ENCODE measurements at places on chromosomes 4 and X.

GRCh38 chr4:102172341-102172740 is 172.9 kb downstream of the SLC39A8 start:
- no peak for DNase-seq

- no peak for DNase-seq
Observed at GRCh38 chrX:102129473-102129872, 4.0 kb downstream of the TCEAL2 start.

DNA sequence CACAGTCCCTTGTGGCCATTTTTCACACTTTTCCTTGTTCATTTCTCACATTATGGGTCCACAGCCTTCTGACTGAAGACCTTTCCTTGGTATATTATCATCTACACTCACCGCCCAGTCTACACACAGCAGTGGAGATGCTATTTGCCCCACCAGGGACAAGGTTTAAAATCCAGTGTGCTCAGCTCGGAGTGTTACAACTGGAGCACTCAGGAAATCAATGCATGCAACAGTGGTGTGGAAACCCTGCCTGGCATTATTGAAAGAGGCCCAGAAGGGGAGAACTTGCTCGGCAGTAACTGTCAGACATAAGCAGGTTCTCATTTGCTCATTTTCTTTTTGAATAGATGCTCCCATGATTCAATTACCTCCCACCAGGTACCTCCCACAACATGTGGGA is 340.9 kb downstream of the DHRSX start:
- no peak for DNase-seq

GRCh38 chrX:29215251-29215650 is 628.0 kb downstream of the IL1RAPL1 start:
- DNase-seq, result no peak

GRCh38 chr4:4717692-4718091 is 141.8 kb upstream of the MSX1 start:
- DNase-seq, result no peak

- no peak for DNase-seq
Observed at GRCh38 chrX:49760290-49760890, 64.6 kb upstream of the PAGE1 start.

DNA sequence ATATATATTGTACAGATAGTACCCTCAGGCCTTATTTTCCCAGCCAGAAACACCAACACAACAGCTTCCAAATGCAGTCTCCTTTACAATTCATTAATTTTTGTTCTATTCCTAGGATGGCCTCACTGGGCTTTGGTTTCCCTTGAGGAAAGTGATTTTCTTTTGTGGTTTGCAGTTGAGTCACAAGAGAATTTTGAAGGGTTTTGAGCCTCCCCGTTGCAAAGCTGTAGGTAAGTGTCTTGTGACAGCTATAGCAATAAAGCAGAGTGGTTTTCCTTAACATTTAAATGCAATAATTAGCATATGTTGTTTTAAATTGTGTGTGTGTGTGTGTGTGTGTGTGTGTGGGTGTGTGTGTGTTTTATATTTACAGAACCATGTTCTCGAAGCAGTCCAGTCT is 54.1 kb upstream of the WDR17 start:
- DNase-seq, result no peak

- DNase-seq, result no peak
Observed at GRCh38 chr4:173656898-173657297, 126.9 kb upstream of the HAND2 start.

- no peak for DNase-seq
Observed at GRCh38 chr4:159564615-159565014, 461.7 kb downstream of the RAPGEF2 start.

- no peak for DNase-seq
Observed at GRCh38 chrX:12021698-12022097, 116.6 kb upstream of the FRMPD4 start.

- DNase-seq, result no peak
Observed at GRCh38 chr4:24007860-24008261, 118.0 kb upstream of the PPARGC1A start.

GRCh38 chrX:2325076-2325784 is 175.5 kb downstream of the DHRSX start:
- no peak for DNase-seq

DNA sequence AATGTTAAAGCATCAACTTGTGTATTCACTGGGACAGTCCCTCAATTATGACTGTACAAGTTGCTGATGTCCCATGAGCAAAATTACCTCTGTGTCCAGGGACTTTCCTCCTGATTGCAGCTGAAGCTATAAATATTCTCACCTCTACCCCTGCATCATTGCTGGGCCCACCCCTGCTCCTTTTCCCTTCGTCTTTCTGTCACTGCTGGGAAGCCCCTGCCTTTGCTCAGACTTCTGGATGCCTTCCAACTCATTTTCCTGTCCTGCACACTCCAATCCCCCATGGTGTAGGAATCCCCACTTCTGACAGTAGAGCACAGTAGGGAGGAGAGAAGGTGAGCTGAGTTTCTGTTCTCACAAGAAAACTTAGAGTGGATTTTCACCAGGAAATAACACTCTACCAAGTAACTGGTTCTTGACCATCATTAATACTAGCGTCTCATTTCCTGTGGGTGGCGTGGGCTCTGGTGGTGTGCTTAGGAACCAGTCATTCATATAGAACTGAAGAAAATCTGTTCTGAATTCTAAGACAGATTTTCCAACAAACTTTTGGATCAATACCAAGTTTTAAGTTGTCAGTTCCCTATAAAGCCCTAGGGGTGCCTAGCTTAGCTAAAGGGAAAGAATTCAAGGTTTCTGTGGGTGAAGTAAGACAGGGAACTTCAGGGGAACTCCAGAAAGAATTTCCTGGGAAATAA is 136.2 kb upstream of the MED14 start:
- DNase-seq, result no peak

DNA sequence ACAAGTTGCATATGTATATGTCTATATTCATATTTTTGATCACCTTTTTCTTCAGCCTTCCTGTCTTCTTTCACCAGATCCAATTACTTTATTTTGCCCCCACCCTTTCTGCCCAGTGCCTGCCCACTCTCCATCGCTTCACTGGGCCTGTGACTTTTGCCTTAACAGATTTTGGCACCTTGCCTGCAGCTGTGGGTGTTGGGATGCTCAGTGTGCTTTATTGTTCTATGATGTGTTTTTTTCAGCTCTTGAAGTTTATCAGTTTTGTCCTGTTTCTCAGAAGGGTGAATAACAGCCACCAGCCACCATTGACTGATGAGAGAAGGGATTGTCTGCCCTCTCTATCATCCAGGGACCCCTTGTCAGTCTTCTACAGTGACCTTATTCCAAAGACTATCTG is 77.2 kb upstream of the GALNT7 start:
- DNase-seq, result no peak

DNA sequence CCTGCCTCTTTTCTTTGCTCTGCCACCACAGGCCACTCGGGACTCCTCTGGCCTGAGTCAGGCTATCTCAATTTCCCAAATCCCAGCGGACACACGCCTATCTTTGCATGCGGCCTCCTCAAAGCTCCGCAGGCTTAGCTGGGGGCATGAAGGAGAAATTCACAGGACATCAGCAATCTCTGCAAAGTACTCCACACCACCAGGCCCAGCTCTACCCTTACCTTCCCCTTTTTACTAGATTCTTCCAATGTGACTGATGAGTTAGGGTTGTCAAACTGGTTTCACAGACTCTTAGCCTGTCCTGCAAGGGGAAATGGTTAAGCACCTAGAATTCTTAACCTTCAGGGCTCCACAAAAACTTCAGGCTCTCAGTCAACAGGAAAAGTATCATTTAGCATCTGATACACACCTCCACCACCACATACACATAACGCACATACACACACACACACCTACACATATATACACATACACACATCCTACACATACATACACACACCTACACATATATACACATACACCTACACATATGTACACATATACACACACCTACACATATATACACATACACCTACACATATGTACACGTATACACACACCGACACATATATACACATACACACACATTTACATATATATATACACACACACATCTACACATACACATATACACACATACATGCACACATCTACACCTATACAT is 349.1 kb downstream of the ANK2 start:
- no peak for DNase-seq

GRCh38 chr4:26993539-26993938 is 132.9 kb downstream of the STIM2 start:
- DNase-seq, result no peak

- DNase-seq, result no peak
Observed at GRCh38 chrX:10033375-10034007, 66.3 kb downstream of the CLDN34 start.

GRCh38 chr4:46656071-46656470 is 253.0 kb downstream of the COX7B2 start:
- DNase-seq, result no peak

DNA sequence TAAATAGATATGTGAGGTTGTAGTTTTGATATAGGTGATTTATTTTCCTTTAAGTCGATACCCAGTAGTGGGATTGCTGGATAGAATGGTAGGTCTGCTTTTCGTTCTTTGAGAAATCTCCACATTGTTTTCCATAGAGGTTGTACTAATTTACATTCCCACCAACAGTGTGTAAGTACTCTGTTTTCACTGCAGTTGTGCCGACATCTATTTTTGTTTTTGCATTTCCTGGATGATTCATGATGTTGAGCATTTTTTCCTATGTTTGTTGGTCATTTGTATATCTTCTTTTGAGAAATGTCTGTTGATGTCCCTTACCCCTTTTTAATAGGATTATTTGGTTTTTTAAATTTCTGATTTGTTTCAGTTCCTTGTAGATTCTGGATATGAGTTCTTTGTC is 120.7 kb downstream of the NAA11 start:
- DNase-seq, result no peak

DNA sequence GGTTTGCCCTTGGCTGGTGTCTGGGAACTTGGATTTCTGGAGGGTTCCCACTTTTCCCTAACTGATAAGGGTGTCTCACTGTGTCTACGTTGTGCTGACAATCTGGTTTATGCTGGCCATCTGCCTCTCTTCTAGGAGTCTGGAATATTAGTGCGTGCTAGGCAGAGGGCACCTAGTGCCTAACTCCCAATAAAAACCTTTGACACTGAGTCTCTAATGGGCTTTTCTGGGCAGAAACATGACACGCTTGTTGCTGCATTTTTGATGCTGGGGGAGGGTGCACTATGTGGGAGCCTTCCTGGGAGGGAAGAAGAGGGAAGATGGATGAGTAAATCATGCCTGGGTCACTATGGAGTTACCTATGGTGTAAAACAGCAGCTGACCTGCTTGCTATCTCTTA is 16.3 kb upstream of the ZNF41 start:
- no peak for DNase-seq

DNA sequence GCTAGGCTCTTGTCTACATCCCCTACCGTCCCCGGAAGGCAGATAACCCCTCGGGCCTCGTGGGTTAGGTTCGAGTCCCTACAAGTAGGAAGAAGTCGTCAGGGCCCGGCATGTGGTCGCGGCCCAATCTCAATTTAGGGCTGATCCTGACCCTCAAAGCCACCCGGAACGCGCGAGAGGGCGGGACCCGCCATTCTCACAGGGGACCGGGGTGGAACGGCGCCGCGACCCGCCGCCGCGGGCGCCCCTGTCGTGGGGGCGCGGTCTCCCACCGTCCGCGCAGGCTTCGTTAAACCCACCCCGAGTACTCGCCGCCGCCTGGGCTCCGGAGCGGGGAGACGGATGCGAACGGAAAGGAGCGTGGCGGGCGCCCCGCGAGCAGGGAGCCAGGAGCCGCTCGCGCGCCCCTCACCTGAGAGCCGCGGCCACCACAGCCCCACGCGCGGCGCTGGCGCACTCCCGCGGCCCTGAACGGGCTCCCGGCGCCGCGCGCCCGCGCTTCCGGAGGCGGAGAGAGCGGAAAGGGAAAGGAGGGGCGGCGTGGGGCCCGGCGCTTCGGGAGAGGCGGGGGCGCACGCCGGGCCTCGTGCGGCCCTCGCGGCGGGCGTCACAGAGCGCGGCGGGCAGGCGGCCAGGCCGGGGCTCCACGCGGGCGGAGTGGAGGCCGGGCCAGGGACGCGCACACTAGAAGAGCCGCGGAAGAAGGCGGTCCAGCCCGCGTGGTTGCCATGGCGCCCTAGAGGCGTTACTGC is at the start of gene CFAP97:
Gene CFAP97 (minus strand): TSS at position 515 of the 752 bp plus-strand sequence. CDS start 12,804 bp downstream, outside the sequence.
- DNase-seq, result peak; percentile 80

DNA sequence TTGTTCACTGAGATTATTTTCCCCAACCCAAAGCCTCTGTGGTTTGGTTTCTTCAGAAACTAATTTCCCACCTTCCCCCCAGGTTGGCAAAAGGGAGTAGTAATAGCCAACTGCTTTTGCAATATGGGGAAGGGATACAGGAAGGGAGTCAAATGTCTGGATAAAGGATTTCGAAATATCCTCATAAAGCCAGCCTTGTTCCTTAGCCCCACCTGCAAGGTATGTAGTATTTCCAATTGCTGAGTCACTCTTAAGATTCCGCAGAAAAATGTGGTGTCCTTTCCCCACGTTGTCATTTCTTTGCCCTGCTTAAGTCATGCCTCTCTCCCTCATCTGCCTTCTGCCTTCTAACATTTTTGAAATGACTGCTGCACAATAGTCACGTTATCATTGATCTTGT is 138.8 kb upstream of the DCAF8L1 start:
- no peak for DNase-seq

GRCh38 chr4:3655485-3655884 is 110.7 kb upstream of the ADRA2C start:
- DNase-seq, result no peak

- DNase-seq, result no peak
Observed at GRCh38 chr4:101501421-101501820, 154.1 kb upstream of the PPP3CA start.

DNA sequence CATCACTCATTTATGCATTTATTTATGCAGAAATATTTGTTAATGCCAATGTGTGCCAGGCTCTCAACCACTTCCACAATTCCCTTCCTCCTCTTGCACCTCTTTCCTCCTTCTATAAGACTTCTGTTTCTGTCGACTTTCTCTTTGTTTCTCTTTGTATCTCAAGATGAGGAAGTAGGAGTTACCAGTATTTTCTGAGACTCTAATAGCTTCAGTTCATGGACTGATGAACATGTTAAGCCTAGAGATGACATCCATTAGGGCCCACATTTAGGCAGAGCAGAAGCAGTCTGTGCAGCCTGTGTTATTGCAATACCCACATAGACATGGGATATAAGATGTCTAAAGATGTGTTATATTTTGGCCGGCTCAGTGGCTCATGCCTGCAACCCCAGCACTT is 241.8 kb upstream of the SMIM31 start:
- DNase-seq, result no peak

- no peak for DNase-seq
Observed at GRCh38 chr4:37927434-37927833, 32.8 kb upstream of the PTTG2 start.

GRCh38 chrX:152926279-152926678 is 28.4 kb downstream of the ZNF185 start:
- DNase-seq, result peak; percentile 17

GRCh38 chr4:791898-792625 is 33.9 kb downstream of the CPLX1 start:
- DNase-seq, result no peak

DNA sequence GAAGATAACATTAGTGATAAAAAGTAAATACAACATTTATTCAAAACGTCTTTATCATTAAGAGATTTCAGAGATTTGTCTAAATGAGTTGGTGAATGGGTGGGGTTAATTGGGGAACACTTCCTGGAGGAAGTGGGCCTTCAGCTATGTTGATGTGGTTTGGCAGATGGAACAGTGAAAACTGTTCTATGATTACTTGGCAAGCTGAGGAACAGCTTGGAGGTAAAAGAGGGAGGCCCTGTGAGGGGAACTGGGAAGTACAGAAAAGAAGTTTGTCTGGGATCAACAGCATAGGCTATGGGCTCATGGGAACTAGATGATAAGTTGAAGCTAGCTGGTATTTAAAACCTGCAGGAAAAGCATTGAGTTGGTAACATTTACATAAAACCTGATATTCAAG is 26.0 kb downstream of the OCRL start:
- no peak for DNase-seq

All from occipital lobe (tissue), 3 donors.